ENCODE measurements at places on chromosomes 5 and 9.

- peak; percentile 66 for DNase-seq
Measured at GRCh38 chr5:141778206-141778605, 96.2 kb upstream of the ARAP3 start.

DNA sequence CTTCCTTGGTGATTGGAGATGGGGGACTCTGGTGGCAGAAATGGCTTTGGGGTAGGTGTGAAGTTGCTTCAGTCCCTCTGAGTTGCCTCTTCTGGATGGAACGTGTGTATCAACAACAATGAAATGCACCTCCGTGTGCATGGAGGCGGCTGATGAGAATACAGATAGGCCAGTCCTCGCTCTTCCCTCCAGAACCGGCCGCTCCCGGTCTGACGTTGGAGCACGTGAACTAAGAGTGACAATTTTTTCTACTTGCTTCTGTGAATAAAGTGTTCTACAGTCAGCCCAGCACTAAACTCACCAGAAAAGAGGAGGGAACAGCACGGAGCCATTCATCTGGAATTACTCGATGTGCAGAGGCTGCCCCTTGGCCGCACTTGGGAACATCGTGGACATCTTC, 90.7 kb downstream of the ANKRD33B start:
- DNase-seq: no peak

GRCh38 chr5:141779503-141779973, 97.5 kb upstream of the ARAP3 start:
- DNase-seq: peak; percentile 44

DNA sequence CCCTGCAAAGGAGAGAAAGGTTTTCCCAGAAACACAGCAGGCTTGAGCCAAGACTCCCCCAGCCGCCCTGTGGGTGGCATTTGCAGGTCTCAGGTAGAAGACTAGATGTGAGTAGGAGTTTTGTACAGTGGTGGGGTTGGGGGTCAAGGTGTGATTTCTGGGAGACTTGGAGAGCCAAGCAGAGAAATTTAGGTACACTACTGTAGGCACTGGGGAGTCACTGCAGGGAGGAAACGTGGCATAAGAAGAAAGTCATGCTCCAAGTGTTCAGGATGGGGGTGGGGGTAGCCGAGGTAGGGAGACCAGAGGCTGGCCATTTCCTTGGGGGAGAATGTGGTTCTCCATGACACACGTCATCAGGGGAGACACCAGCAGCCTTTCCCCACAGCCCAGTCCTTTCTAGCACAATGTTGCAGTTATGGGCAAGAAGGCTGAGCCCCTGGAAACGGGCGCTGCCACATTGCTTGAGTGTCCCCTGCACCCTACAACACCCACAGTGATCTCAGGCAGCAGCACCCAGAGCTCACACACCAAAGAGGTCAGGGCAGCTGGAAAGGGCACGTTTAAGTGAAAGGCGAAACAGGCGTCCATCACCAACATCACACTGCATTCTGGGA, 210.5 kb downstream of the FSTL4 start:
- DNase-seq: no peak
